ENCODE measurements at places on chromosomes 3 and 15.

- no peak for DNase-seq
Measured at GRCh38 chr3:27485866-27486265, 1.7 kb upstream of the SLC4A7 start.

DNA sequence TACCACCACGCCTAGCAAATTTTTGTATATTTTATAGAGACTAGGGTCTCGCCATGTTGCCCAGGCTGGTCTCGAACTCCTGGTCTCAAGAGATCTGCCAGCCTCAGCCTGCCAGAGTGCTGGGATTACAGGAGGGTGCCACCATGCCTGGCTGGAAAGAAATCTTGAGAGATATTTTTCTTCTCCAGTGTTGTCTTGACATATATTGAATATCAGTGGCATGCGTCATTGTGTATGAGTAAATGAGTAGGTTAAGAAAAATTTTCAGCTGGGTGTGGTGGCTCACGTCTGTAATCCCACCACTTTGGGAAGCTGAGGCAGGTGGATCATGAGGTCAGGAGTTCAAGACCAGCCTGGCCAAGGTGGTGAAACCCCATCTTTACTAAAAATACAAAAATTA is 3.5 kb upstream of the PIF1 start:
- no peak for DNase-seq

DNA sequence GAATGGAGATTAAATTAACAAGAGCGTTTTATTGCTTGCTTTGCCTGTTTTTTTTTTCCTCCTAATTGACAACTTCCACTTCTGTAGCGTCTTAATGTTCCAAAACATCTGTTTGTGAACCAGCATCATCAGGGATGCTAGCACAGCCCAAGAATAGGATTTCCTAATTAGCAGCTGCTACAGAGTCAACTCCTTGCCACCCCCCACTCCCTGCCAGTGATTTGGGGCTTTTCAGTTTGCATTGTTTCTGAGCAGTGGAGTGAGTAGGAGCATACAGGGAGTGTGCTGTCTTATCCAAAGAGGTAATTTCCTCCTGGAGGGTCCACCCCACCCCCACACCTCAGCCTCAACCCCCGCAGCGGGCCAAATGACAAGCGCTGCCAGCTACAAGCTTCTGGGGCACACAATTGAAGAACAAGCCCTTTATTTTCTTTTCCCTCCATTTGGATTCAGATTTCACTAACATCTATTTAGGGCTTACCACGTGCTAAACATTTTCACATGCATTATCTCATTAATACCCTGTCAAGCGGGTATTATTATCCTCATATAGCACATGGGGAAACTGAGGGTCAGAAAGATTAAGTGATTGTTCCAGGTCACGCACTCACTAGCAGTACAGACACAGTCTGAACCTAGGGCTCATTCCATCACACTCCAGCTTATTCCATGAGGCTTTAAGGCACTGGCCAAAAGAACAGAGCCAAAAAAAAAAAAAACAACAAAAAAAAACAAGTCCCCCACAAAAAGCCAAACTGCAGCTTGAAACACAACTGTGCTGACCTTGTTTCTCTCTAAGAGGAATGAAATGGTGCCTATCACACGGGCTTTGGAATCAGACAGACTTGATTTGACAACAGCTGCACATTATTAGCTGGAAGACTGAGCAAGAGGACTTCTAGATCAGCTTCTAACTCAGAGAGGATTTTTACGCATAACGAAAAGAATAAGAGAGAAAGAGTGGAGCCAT is 16.4 kb downstream of the HEG1 start:
- no peak for DNase-seq

GRCh38 chr15:51878446-51879386 is 49.3 kb downstream of the TMOD3 start:
- DNase-seq, result no peak

DNA sequence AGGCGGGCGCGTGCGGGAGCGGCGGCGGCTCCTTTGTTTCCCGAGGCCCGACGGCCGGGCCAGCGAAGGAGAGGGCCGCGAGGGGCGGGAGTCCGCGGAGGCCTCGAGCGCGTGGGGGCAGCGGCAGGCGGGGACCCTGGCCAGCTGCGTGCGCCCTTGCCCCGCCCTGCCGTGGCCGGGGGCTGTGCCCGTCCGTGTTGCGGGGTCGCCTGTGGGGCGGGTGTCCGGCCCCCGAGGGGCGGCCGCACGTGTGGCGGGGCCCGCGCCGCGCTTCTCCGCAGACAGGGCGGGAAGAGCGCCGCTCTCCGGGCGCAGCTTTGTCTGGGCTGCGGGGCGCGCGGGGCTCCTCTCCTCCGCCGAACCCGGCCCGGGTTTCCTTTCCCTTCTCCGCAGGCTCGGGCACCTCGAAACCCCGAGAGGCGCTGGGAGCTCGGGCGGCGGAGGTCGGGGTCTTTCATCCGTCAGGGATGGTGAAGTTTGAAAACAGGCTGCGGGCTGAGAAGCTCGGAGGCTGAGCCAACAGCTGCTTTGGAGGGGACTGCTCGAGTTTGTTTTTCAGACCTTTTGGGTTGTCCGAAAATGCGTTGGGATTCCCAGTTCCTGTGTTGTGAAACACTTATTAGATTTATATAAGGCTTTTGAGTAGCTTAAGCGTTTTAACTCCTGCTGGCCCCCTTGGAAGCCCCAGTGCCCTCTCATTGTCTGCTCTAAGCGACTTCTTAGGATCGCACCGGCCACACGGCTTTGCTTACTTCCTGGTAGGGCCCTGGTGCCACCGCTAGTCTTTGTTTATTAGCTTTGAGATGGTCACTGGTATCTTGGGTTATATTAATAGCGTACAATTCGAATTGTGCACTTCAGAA is 817 bp downstream of the USP3 start:
- DNase-seq, result peak; percentile 43

DNA sequence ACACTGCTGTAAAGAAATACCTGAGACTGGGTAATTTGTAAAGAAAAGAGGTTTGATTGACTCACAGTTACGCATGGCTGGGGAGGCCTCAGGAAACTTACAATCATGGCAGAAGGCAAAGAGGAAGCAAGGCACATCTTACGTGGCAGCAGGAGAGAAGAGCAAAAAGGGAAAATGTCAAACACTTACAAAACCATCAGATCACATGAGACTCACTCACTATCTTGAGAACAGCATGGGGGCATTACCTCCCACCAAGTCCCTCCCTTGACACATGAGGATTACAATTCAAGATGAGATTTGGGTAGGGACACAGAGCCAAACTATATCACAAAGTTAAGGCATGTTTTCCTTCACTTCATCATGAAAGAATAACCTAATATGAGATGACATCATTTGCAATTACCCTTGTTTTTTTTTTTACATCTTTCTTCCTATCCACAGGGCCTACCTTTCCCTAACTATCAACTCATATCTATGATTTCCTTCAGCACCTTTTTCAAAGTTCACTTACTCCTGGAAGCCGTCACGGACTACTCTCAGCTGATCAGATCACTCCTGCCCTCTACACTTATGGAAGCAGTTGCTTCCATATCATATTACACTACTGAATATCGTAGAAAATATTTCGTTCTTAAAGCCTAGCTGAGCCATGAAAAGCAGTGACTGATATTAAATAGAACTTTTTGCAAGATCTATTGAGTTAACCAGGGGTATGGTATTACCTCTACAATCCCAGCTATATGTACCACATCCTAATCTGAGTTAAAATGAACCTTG is 25.5 kb upstream of the ATP8B4 start:
- no peak for DNase-seq

DNA sequence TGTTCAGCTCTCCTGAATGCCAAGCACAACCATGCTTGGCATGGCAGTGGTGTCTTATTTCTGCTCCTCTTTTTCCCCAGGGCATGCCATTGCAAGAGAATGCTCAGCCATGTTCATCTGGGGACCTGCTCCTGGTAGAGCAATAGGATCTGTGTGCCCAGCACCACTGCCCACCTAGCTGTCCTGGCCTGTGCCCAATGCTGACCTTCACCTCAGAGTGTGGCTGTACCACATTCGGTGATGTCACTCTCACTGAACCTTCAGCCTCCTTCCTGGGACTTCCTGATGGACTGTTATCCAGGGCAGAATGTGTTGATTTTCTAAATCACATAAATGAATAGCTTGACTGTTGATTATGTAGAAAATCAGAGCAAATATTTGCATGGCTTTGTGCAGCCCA is 42.0 kb downstream of the AGTR1 start:
- DNase-seq, result no peak

GRCh38 chr3:171511450-171511849 is 51.2 kb upstream of the TNIK start:
- DNase-seq, result no peak

DNA sequence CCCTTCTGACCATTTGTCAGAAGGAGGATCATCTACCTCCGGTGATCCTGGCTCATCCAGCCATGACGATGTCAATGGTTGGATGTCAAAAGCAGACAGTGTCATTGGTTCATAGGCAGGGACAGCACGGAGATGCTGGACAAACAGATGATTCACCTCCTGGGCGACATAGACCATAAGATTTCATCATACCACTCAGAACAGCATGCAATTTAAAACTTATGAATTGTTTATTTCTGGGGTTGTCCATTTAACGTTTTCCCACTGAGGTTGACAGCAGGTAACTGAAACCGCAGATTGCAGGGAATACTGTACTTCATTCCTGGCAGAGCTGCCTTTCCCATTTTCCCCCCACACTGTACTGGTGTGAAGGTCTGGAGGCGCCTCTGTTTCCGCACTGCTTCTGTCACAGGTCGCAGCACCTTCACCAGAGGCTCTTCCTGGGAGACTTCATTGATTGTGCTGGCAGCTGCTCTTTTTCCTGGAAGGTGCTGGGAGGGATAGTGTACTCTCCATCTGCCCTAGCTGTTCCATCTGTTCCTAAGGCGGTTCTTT is 32.5 kb upstream of the TMOD3 start:
- no peak for DNase-seq

DNA sequence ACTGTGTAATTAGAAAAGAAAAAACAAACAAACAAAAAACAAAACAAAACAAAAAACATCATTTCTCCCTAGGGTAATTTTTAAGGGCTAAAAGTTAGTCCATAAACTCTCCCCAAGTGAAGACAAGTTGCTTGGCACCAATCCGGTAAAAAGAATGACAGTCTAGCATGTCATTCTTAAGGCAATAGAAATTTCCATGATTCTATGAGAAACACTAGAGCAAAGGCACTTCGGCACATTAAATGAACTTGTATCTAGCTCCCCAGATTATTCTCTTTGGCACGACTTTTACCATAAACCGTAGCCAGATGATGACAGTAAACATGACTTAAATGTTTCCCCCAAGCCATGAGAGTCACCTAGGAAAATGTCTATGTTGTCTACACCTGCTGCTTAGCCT is 10.1 kb downstream of the COL8A1 start:
- DNase-seq, result no peak

GRCh38 chr15:30008156-30008555 is 74.6 kb upstream of the GOLGA8J start:
- DNase-seq, result no peak

GRCh38 chr3:24290596-24290995 is 204.1 kb downstream of the THRB start:
- DNase-seq, result no peak

- DNase-seq, result no peak
Measured at GRCh38 chr3:46504789-46505188, 7.0 kb downstream of the RTP3 start.

DNA sequence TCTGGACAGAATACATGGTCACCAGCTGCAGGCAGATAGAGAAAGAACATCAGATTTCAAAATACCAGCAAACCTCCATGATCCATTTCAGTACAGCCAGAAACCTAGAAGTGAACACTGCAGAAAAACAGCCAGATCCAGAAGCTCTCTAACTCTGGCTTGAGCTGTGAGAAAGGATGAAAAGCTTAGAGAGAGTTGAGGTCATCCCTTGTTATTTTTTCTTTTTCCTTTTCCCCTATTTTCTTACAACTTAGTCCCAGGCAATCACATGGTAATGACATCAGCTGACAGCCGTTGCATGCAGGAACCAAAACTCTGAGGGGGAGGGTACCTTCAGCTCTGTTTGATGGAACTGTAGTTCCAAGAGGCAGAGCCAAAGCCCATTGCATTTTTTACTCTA is 113.2 kb downstream of the TCF12 start:
- DNase-seq, result no peak

DNA sequence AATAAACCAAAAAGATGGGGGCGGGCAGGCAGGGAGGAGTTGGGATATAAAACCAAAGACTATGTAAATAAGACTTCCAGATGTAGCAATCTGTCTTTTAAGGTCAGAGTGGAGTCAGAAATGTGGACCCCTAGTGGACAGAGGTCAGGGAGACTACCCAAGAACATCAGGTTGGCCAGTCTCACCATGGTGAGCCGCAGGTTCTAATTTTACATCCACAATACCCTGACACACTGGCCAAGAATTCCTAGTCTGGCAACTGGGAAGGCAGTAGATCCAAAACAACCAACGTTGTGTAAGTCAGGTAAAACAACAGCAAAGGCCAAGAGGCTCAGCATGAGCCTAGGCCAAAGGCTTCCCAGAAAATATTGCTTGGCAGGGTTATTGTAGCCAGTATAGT is 203.4 kb downstream of the FOXP1 start:
- no peak for DNase-seq

DNA sequence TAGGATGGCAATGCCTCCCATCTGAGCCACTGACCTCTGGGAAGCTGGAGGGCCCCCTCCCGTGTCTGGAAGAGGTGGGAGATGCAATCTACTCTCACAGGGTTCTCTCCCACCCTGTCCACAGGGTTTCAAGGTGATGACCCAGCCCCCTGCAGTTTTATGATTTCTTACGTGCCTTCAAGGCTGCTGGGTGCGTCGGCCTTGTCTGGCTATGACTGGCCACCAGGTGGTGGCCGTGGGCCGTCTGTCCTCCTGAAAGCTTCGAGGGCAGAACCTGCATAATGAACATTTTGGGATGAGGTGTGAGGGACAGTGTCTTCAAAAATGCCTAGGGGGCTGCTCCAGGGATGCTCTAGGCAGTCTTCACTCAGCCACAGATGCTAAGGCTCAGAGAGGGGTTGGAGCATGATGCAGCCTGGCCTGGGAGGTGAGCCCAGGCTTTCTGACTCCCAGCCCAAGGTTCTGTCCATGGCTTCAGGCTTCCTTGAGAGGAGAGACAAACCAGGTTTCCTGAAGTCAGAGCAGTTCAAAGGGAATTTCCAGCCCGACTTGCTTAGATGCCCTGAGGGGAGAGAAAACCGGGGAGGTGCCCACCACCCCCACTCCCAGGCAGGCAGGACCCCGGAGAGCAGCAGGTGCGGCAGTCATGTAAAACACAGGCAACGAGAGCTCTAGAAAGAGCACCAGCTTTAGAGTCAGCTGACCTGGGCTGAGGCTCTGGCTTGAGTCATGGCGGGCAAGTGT is 18.7 kb downstream of the ISG20 start:
- DNase-seq, result no peak

GRCh38 chr3:65080432-65080831 is 392.6 kb upstream of the ADAMTS9 start:
- no peak for DNase-seq

GRCh38 chr15:76151599-76151974 is 91.8 kb downstream of the TMEM266 start:
- DNase-seq, result no peak
